ENCODE measurements at places on chromosomes 1 and 21.

DNA sequence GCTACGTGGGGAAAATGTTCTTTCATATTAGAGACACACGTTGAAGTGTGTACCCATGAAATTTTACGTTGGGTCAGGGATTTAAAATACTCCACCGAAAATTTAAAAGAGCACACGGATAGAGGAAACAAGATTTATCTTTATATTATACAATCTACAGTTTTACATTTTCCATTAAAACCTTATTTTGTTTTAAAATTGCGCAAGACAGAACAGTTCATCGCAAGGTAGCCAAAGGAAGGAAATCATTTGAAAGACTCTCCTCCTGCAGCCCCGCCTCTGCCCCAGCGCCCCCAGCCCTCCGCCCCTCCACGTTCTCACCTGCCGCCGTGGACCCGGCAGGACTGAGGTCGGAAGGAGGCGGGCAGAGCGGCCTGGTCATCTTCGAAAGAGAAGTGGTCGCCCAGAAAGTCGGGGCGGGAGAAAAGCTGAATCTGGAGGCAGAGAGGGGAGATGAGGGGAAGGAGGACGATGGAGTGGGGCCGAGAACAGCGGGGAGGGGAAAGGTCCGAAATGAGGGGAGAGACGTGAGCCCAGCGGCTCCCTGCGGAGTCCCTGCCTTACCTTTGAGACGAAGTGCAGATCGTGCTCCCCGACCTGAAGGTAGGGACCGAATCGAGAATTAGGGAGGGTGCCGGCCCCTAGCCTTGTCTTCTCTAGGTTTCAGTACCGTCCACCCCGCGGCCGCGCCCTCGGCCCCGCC is 18.0 kb downstream of the CRYBG2 start:
- DNase-seq: no peak

GRCh38 chr1:111220302-111220890 is 7.1 kb upstream of the CHI3L2 start:
- DNase-seq: no peak

DNA sequence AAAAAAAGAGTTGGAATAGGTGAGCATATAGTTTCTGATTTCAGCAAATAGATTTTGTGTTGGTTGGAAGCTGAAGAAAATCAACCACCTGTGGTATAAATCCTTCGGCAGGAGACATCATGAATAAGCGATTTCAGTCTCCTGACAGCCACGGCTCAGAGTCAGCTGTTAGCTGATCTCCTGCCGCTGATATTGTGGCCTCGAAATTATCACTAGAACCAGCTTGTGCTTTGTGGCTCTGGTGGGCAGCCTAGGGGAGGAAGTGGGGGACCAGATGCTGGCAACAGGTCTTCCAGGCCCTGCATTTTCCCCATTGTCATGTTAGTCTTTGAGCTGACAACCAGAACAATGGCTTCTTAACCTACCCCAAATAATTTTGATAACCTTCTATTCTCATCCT is 842 bp upstream of the GCSAML start:
- DNase-seq: no peak

- no peak for DNase-seq
These were observed 5.8 kb downstream of the OLIG1 start for GRCh38 chr21:33075596-33076195.

DNA sequence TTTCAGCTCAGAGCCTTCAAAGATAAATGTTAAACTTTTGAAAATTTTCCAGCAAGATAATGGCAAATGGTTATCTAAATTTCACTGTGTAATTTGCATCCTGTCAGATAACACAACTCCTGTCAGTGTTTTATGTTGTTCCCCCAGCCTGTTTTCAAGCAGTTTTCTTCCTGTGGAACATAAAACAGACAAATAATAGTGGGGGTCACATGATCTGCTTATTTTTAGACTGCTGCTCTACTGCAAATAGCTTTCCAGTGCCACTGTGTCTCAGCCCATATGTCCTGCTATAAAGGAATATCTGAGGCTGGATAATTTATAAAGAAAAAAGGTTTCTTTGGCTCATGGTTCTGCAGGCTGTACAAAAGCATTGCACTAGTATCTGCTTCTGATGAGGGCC is 32.2 kb downstream of the FMO3 start:
- DNase-seq: no peak

GRCh38 chr1:206690516-206690915 is 5.8 kb downstream of the MAPKAPK2 start:
- DNase-seq: no peak

- no peak for DNase-seq
These were observed 90.6 kb downstream of the SGIP1 start for GRCh38 chr1:66624412-66625060.

DNA sequence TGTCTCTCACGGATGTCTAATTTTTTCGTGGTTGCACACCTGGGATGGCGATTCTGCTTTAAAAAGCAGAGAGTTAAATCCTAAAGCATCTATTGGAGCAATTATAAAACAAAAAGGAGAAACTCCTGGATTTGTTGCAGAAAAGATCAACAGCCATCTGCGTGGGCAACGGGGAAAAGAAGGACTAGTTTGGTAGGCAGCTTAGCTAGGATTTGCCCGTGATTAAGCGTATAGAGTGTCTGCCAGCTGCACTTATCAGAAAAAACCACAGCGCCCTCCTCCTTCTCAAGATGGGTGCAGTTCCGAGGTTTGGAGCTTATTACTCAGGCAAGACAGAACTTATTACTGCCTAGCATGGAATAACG is 526 bp upstream of the SLC25A24 start:
- peak; percentile 36 for DNase-seq

DNA sequence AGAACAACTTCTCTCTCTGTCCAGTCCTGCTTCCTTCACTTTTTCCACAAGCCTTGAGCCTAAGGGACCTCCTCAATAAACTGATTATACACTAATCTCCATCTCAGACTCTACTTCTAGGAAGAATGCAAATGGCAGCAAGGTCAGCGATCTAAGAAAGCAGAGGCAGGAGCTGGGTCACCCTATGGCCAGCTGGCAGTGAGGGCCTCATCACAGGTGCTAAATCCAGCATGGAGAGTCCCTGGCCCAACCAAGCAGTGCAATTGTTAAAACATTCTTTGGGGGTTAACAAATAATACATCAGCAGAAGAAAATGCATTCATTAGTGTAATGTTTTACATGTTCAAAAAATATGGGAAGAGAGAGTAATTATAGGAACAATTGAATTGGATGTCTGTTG is 416.0 kb downstream of the SIPA1L2 start:
- DNase-seq: no peak

DNA sequence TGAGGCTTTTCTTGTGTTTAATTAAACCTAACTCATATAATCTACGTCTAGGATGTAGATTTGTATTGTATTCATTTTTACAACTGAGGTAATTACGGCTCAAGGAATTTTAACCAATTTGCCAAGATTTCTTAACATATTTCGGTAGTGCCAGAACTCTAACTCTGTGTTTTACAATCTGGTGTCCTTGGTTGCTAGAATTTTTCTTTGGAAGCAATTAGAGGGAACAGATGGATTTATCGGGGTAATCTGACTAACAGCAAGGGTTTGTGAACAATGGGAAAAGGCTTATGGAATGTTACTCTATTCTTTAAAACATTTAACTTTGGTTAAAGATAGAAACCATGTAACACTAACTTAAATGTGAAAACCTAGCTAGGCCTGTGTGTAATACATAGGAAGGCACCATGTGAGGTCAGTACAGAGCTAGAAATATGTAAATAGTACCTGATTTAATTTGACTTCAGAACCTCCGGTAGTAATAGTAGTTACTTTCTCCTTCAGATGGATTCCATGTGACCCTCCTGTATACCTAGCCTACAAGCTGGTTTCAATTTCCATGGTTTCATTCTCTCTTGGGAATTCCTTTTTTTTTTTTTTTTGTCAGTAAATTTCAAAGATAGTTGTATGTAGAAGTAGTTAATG is 1.2 kb downstream of the MTF2 start:
- no peak for DNase-seq

GRCh38 chr1:85830837-85831236 is 122.6 kb upstream of the ZNHIT6 start:
- DNase-seq: no peak

GRCh38 chr1:73789965-73790364 is 408.0 kb downstream of the LRRIQ3 start:
- no peak for DNase-seq

DNA sequence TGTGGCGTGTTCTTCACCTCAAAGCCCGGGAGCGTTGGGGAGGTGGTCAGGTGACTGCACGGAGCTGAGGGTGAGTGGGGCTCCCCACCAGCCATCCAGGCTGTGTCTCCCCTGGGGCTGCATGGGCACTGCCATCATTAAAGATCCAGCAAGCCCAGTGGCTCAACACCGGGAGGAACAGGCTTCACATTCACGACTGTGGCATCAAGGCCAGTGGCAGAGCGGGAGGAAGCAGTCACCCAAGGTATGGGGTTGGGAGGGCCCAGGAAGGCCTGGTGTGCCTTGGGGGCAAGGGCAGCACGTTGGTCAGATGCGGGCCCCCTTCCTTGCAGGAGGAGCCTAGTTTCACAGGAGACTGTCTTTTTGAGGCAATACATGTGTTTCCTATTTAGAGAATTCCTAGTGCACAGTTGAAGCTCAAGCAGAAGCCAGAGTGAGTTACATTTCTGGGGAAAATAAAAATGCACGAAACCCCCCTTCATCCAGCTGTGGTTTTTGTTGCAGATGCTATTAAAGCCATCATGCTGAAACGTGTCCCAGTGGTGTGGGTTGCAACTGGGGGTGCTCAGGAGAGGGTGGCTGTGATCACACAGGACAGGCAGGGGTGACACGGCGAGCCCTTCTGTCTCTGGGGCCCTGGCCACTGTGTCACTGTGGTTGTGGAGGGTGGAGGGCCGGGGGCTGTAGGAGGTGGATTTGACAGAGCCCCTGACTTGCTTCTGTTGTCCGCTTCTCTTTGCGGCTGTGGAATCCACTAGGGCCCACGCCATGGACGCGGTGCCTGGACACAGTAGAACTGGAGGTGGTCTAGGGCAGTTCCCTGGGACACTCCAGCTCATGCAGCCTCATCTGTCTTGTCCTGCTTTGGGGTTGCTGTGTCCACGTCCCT is 34.1 kb downstream of the SNAP47 start:
- no peak for DNase-seq

- no peak for DNase-seq
These were observed 264.4 kb downstream of the NTNG1 start for GRCh38 chr1:107405236-107405635.

DNA sequence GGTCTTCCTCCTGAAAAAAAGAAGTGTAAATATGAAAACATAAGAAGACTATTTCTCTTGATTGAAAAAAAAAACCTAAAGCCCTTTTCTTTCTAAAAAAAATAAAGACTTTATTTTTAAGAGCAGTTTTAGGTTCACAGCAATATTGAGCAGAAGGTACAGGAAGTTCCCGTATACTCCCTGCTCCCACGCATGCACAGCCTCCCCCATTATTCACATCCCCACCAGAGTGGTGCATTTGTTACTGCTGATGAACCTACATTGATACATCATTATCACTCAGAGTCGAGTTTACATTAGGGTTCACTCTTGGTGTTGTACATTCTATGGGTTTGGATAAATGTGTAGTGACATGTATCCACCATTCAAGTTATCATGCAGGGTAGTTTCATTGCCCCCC is 92.0 kb upstream of the TLR5 start:
- no peak for DNase-seq

DNA sequence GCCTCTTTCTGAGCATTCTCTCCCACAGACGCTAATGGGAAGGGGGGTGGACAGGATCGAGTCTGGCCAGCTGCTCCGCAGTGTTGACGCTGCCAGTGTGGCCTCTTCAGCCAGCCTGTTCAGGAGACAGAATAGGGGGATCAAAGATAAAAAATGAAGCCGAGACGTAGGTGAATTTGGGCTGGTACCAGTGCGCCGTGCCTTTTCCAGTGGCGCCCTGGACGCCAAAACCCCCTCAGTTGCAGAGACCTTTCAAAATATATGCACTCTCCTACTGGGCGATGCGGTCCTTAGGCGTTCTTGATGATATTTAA is 1.1 kb downstream of the TTC3 start:
- no peak for DNase-seq

DNA sequence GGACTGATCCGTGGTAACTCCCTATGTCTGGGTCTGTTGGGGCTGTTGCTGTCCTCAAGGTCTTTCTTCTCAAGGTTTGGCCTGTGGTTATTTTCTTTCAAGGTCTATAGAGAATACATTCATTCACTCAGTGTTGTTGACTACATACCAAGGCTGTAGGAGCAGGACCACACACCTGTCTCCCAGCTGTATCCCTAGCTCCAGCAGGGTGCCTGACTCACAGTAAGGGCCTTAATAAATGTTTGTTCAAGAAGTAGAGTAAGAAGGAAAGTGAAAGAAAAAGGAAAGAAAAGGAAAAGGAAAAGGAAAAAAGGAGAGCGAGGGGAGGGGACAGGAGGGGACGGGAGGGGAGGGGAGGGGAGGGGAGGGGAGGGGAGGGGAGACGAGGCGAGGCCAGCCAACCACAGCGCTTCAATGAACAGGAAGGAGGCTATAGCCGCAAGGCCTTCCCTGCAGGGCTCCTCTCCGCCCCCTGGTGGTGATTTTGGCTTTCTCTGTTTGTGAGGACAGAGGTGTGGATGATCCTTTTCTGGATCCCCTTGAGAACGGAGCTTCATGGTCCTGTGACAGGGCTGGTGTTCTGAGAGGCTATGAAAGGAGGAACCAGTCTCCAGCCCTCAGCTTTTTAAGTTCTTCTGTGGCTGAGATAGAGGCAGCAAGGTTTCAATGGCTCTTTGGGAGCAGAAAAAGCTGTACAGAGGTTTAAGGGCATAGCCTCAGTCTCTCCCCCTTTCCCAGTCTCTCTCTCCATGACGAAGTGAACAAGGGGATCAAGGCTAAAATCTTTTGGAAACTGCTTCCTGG is 30.6 kb upstream of the LCE5A start:
- DNase-seq: no peak

DNA sequence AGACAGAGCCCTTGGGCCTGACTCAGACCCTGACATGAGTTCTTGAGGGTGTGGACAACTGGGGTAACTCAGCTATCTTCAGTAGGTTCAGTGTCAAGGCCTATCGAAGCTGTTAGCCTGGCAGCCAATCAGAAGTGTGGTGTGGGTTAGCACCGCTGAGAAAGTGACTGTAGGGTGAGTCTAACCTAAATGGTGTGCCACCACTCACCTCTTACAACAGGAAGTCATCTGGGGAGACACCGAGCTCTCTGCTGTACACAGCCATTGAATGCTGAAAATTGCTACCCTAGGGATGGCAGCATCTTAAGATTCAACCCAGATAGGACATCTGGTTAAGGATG is 44.6 kb downstream of the RASSF5 start:
- no peak for DNase-seq

All from posterior cingulate gyrus (tissue), 11 donors.